Tibial nerve (tissue), 4 donors: ENCODE measurements at places on chromosomes 13 and 19. TPM values are rescaled to one million over a fixed set of nuclear protein-coding genes. Genes with fewer than 3 reads are reported as not detected.

The IGLON5 gene
- not detected for total RNA-seq

The NDUFA7 gene
- 22.1 TPM for total RNA-seq

The OR2Z1 gene
- total RNA-seq: not detected

The MBD3L3 gene
- not detected for total RNA-seq

DNA sequence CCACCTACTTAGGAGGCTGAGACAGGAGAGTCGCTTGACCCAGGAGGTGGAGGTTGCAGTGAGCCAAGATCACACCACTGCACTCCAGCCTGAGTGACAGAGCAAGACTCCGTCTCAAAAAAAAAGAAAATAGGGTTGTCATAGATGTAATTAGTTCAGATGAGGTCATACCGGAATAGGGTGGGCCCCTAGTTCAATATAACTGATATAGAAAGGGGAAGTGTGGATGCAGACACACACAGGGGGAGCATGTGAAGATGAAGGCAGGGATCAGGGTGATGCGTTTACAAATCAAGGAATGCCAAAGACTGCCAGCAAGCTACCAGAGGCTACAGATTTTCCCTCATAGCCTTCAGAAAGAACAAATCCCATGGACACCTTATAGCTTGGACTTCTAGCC is 24.3 kb upstream of the EEF1AKMT1 start:
- no peaks in the 10 kb centered on the region for H3K4me1 ChIP-seq
- no peaks in the 10 kb centered on the region for H3K36me3 ChIP-seq
- H3K27ac ChIP-seq: no peak overlapping the region
- H3K4me3 ChIP-seq: no peak overlapping the region
- no peaks in the 10 kb centered on the region for H3K27me3 ChIP-seq

- no peak overlapping the region for H3K4me3 ChIP-seq
- H3K27ac ChIP-seq: no peak overlapping the region
Observed at GRCh38 chr19:31938675-31939074, 406.7 kb upstream of the ZNF507 start.

- no peak overlapping the region for H3K27ac ChIP-seq
- H3K4me1 ChIP-seq: peaks cover 47% of the 10 kb centered on the region
- H3K27me3 ChIP-seq: no peaks in the 10 kb centered on the region
- H3K4me3 ChIP-seq: no peak overlapping the region
- DNase-seq: no peak
Observed at GRCh38 chr19:44725251-44725650, 23.3 kb upstream of the BCL3 start.

DNA sequence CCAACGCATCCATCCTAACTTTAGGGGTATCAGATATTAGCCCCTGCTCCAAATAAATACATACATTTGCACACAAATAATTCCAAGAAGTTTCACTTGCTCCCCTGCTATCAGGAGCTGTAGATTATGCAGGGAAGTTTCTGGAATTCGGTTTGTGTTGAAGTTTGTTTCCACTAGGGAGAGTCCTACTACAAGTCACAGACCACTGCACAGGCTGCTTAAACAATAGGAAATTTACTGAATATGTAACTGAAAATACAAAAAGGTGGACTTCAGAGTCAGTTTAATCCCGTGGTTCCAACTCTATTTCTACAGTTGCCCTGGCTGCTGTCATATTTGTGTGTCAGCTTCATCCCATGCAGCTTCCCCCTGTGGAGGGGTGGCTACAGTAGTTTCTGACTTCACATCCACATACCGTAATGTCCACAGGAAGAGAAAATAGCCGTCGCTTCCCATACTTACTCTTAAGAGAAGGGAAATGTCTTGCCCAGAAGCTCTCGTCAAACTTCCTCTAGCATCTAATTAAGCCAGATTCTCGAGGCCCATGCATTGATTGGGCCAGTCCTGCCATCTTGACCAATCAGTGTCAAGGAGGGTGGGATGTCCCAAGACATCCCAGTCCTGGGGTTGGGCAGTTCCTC is 286.6 kb downstream of the COG6 start:
- no peaks in the 10 kb centered on the region for H3K27me3 ChIP-seq
- H3K4me3 ChIP-seq: no peak overlapping the region
- no peaks in the 10 kb centered on the region for H3K36me3 ChIP-seq
- H3K27ac ChIP-seq: no peak overlapping the region
- no peaks in the 10 kb centered on the region for H3K4me1 ChIP-seq

- no peak for DNase-seq
- no peaks in the 10 kb centered on the region for H3K36me3 ChIP-seq
- no peak overlapping the region for H3K4me3 ChIP-seq
Observed at GRCh38 chr13:35856721-35857364, 274.3 kb downstream of the DCLK1 start.

- no peak overlapping the region for H3K4me3 ChIP-seq
- no peaks in the 10 kb centered on the region for H3K36me3 ChIP-seq
- no peak for DNase-seq
- H3K27me3 ChIP-seq: no peaks in the 10 kb centered on the region
- H3K4me1 ChIP-seq: no peaks in the 10 kb centered on the region
Observed at GRCh38 chr19:40279761-40280607, 5.2 kb downstream of the AKT2 start.

DNA sequence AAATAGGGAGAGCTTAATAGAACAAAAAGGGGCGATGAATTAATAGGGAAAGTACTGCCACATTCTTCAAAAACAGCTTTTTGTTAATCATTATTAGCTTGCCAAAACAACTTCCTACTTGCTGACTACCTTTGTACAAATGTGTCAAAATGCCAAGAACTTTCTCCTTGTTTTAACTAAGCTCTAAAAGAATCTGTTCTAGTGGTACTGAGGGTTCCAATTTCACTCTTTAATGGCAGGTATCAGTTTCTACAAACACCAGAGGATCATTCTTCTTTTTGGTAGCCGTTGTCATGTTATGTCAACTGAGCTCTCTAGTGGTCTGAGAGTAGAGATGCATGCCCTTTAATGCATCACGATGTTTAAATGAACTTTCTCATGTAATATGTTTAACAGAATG is 29.4 kb upstream of the FBXL3 start:
- DNase-seq: no peak
- H3K27ac ChIP-seq: no peak overlapping the region
- H3K4me1 ChIP-seq: no peaks in the 10 kb centered on the region
- no peaks in the 10 kb centered on the region for H3K27me3 ChIP-seq
- H3K4me3 ChIP-seq: no peak overlapping the region
- H3K36me3 ChIP-seq: no peaks in the 10 kb centered on the region

DNA sequence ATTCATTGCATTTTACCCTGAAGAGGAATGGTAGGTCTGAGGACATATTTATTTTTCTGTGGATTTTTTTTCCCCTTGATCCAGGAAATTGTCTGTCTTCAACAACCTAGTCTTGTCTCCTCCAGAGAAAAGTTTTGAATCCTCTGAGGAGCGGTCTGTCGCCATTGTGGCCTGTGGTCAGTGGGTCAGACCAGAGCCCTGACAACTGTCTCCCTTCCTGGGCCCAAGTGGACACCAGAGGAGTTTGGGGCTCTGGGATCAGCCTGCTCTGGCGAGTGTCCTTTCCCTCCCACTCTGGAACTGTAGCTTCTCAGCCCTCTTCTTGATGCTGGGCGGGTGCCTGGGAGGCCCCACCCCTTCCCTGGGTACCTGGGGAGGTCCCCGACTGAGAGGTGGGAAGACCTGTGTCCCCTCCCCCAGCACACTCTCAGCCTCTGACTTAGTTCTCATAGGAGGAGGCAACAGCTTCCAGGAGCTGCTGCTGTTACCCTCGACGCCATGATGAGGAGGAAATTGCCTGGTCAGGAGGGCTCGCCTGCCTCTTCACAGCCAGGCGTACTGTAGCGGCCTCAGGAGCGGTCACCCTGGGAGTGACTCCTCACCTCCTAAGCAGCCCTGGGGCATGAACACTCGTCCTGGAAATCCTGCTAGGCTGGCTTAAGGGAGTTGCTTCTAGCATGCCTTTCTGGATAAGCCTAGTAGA is 110.3 kb downstream of the GGACT start:
- H3K4me3 ChIP-seq: no peak overlapping the region
- peaks cover 4% of the 10 kb centered on the region for H3K36me3 ChIP-seq
- no peaks in the 10 kb centered on the region for H3K27me3 ChIP-seq
- no peak overlapping the region for H3K27ac ChIP-seq

- no peaks in the 10 kb centered on the region for H3K4me1 ChIP-seq
- H3K4me3 ChIP-seq: no peak overlapping the region
- peaks cover 75% of the 10 kb centered on the region for H3K36me3 ChIP-seq
- H3K27ac ChIP-seq: no peak overlapping the region
- H3K27me3 ChIP-seq: no peaks in the 10 kb centered on the region
Observed at GRCh38 chr19:32876919-32877285, 7.3 kb upstream of the SLC7A9 start.

- H3K27me3 ChIP-seq: no peaks in the 10 kb centered on the region
- peak; percentile 46 for DNase-seq
- H3K4me3 ChIP-seq: no peak overlapping the region
- peaks cover 2% of the 10 kb centered on the region for H3K36me3 ChIP-seq
- peaks cover 3% of the 10 kb centered on the region for H3K4me1 ChIP-seq
Observed at GRCh38 chr19:5282901-5283300, 57.7 kb downstream of the PTPRS start.

- H3K27me3 ChIP-seq: no peaks in the 10 kb centered on the region
- H3K27ac ChIP-seq: peak within 1 kb of the TSS; percentile 80
- peaks cover 5% of the 10 kb centered on the region for H3K4me1 ChIP-seq
- peak; percentile 98 for DNase-seq
Observed at GRCh38 chr19:58554494-58555368, at the start of gene CHMP2A. TSS of gene CHMP2A (minus strand) at chr19:58555105. CDS start at chr19:58554212, 893 bp downstream.

DNA sequence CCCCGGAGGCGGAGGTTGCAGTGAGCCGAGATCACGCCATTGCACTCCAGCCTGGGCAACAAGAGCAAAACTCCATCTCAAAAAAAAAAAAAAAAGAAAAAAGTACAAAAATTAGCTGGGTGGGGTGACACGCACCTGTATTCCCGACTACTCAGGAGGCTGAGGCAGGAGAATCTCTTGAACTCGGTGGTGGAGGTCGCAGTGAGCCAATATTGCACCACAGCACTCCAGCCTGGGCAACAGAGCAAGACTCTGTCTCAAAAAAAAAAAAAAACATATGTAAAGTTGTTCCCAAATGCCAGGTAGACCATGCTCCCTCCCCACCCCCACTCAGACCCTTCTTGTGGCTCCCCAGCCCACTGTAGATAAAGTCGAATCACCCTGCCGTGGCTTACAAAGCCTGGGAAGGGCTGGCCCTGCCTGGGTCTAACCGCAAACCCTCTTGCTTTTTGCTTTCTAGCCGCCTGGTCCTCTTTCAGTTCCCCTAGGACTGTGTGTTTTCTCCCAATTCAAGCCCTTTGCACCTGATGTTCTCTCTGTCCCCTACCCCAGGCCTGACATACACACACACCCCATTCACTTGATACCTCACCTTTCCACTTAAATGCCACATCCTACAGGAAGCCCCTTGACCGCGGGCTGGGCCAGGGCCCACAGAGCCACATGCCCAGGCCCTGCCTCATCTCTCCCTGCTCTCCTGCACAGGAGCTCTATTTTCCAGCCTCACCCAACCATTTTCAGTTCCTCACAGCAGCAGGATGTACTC is 34.4 kb downstream of the MAP4K1 start:
- no peaks in the 10 kb centered on the region for H3K27me3 ChIP-seq

DNA sequence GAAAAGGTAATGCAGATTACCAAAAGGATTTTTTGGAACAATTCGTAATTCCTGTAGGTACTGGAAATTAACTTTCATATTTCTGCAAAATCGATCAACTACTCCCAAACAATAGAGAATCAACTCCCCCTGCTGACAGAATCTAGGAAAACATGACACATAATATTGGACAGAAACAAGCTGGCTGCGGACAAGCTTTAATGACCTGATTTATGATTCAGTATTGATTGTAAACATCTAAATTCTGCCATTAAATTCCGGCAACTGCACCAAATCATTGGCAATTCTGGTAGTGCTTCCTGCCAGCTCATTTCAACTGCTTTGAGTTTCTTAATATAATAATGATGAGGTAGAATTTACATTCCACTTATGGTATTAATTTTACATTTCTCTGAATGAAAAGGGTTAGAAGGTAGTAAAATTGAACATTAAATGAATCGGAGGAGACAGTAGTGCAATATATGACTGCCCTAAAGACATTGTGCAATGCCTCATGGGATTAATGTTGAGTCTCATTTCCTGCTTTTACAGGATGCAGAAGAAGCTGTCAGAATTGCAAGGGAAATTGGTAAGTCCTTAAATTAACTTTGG is 146.5 kb downstream of the PCCA start:
- H3K27ac ChIP-seq: no peak overlapping the region
- no peaks in the 10 kb centered on the region for H3K4me1 ChIP-seq
- no peaks in the 10 kb centered on the region for H3K36me3 ChIP-seq
- peak; percentile 70 for DNase-seq

DNA sequence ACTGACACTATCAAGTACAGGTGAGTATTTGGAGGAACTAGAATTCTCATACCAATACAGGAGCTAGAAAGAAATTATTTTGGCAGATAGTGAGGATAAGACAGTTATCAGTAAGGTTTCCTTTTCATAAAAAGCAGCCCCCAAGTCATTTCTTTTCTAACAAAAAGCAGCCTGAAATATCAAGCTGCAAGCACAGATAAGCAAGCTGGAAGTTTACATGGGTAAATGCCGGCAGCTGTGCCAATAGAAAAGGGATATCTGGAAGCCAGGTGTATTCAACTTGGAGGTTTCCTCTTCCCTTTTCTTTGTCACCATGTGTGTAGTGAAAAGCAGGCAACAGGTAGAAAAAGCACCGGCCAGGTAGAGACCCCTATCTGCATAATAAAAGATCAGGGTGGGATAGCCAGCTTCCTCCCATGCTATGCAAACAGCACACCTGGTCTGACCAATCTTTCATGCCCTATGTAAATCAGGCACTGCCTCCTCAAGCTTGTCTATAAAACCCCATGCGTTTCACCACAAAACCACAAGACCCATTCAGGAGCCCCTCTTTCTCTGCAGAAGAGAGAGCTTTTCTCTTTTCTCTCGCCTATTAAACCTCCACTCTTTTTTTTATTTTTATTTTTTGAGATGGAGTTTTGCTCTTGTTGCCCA is 22.9 kb downstream of the CYP4F2 start:
- H3K27ac ChIP-seq: no peak overlapping the region
- peaks cover 19% of the 10 kb centered on the region for H3K27me3 ChIP-seq
- no peaks in the 10 kb centered on the region for H3K36me3 ChIP-seq
- H3K4me1 ChIP-seq: no peaks in the 10 kb centered on the region

DNA sequence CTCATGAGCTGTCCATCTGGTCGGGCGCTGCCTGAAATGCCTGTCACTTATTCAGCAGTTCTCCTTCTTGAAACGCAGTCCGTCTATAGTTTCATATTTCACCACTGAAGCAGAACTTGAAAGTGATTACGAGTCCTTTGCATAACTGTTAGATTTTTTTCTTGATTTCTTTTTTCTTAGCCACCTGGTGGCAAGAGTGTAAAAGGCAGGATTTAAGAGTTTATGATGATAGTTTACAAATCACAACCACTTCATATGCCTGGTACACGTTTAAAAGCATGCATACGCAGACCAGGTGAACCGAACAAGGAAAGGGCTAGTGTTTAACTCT is 45.8 kb downstream of the GGACT start:
- H3K4me1 ChIP-seq: peaks cover 14% of the 10 kb centered on the region
- no peak overlapping the region for H3K27ac ChIP-seq
- no peaks in the 10 kb centered on the region for H3K27me3 ChIP-seq
- no peak overlapping the region for H3K4me3 ChIP-seq
- no peak for DNase-seq
- no peaks in the 10 kb centered on the region for H3K36me3 ChIP-seq
